ENCODE measurements at places on chromosomes 12 and 14.

DNA sequence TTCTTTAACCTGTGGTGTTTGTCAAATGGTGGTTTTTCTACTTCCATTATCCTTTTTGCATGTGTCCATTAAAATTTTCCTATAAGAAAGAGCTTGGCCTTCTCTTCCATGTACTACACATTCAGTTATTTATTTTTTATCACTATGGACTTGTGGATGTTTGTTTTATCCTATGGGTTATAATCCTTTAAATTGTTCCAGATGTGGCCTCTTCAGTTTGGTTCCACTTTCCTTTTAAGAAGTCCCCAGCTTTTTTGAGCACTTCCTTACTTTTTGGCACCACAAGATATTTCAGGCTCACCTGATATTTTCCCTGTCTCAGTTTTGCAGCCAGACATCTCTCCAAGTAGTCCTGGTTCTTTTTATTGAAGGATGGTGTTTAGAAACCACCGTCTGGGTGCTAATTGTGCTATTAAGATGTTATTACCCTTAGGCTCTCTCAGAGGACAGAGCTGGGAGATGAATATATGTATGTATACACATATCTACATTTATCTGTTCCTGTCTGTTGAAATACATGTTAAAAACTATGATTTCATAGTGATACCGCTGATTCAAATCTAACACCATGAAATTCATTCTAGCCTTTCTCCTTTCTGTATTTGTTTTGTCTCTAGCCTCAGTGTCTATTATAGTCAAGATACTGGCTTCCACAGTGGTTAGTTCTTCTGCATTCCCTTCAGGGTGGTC is 408.5 kb upstream of the RGS6 start:
- H3K36me3 ChIP-seq = no peaks in the 10 kb centered on the region
- H3K27me3 ChIP-seq = no peaks in the 10 kb centered on the region
- peaks cover 24% of the 10 kb centered on the region for H3K4me1 ChIP-seq
- DNase-seq = no peak

DNA sequence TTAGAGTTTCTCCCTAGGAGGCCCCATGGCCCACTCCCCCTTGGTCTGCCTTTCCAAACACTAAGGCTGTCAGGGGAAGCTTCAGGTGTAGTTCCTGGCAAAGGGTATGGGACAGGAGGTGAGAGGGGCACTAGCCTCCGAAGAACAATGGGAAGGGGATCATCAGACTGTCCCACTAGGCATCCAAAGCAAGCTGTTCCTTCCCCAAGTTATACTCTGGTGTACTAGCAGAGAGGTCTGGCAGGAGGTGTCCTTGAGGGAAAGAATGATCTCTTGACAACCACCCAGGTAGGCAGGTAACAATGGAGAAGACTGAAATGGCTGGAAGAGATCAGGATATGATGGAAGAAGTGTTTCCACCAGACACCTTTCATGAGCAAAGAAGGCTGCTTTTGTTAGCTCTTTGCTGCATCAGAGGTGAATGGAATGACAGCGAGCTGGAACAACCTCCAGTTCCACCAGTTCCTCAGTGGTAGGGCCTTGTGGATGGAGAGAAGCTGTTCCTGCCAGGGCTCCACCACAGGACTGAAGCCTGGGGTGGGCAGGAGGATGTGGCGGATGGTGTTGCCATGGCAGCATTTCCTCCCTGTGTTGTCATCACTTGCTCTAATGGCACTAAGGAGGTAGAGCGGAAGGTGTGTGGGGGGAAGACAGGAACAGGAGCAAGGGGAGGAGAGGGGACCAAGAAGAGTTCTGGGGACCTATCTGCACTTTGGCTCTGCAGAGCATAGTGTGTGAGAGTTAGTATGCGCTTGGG is 2.3 kb upstream of the AGAP2 start:
- no peaks in the 10 kb centered on the region for H3K36me3 ChIP-seq
- H3K4me3 ChIP-seq = no peak overlapping the region
- H3K27me3 ChIP-seq = peaks cover 66% of the 10 kb centered on the region
- H3K27ac ChIP-seq = no peak overlapping the region

DNA sequence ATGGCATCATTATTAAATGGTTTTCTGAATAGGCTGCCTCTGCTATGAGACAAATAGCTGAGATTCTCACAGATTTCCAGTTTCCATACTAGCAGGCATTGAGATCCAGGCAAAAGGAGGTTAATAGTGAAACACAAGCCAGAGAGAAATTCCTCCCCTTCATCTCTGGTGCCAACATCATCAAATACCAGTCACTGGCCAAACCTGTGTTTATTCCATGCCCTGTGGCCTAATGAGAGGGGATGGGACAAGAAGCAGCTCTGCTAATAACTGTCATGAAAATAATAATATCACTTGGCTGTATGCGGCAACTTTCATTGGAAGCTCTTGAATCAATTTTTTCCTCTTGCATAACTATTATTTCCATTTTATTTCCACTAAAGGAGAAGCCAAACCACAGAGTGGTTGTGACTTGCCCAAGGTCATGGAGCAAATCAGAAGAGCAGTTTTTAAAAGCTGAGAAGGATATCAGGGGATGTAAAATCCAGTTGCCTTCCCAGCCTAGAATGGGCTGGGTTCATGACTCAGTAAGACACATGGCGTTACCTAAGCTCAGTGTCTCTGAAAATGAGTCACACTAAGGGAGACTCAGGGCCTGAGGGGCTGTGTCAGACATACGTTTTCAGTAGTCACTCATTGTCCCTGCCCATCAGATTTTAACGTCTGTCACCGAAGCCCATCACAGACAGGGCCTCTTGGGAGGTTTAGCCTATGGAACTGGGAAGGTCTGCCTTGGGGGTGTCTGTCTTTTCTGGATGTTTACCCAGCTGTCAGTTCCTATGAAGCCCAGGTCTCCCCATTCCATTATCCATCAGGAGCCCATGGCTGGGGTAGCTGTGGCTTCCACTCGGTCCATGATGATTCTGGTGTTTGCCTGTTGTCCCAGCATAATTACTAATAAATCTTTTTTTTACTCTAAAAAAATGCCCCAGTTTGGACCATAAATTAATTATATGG is 208.8 kb upstream of the EEA1 start:
- no peak overlapping the region for H3K27ac ChIP-seq
- no peak overlapping the region for H3K4me3 ChIP-seq
- H3K27me3 ChIP-seq = no peaks in the 10 kb centered on the region

DNA sequence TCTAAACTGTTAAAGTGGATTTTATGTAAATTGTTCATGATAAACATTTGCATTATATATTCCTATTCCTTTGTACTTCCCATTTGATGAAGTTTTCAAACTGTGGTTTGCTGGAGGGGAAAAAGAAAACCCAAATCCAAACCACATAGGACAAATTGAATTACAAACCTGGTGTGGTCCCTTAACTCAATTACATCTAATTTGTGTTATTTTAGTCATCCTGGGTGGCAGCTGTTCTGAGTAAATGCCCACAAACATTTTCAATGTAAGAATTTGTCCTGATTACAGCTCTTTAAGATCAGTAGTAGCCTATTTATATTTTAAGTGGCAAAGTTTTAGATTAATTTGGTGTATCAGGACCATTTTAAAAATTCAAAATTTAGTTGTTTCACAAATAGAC is 153.9 kb downstream of the RAD51B start:
- no peaks in the 10 kb centered on the region for H3K27me3 ChIP-seq
- no peak for DNase-seq
- no peak overlapping the region for H3K4me3 ChIP-seq
- no peak overlapping the region for H3K27ac ChIP-seq
- peaks cover 70% of the 10 kb centered on the region for H3K4me1 ChIP-seq

GRCh38 chr12:127306604-127307215 is 960.3 kb upstream of the TMEM132C start:
- peaks cover 8% of the 10 kb centered on the region for H3K27me3 ChIP-seq
- H3K27ac ChIP-seq = no peak overlapping the region
- no peak overlapping the region for H3K4me3 ChIP-seq
- H3K4me1 ChIP-seq = no peaks in the 10 kb centered on the region
- H3K36me3 ChIP-seq = no peaks in the 10 kb centered on the region

- no peak overlapping the region for H3K27ac ChIP-seq
- DNase-seq = no peak
- peaks cover 15% of the 10 kb centered on the region for H3K27me3 ChIP-seq
Observed at GRCh38 chr14:94691660-94692034, 78.3 kb downstream of the GSC start.

- H3K27me3 ChIP-seq = no peaks in the 10 kb centered on the region
- no peak for DNase-seq
- H3K4me3 ChIP-seq = no peak overlapping the region
- H3K4me1 ChIP-seq = peaks cover 35% of the 10 kb centered on the region
- peaks cover 11% of the 10 kb centered on the region for H3K36me3 ChIP-seq
Observed at GRCh38 chr14:100371773-100372172, 48.6 kb downstream of the SLC25A47 start.

DNA sequence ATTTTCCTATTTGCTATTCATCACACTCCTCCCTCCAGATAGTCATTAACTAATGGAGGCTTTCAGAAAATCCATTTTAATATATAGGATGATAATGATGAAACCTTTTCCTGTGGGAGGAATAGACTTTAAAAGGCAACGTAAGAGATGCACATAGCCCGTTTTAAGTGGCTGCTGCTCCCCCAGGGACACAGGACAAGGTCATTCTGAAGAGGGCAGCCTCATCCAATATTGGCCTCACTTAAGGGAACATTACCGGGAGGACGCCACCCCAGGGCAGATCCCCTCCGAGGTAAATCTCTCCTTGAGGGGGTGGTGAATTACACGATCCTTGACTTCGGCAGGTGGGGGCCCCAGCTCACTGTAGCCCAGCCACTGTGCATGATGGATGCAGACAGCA is 131.9 kb downstream of the PIWIL1 start:
- H3K36me3 ChIP-seq = peaks cover 2% of the 10 kb centered on the region
- DNase-seq = no peak
- no peaks in the 10 kb centered on the region for H3K27me3 ChIP-seq
- H3K27ac ChIP-seq = no peak overlapping the region
- H3K4me1 ChIP-seq = no peaks in the 10 kb centered on the region
- no peak overlapping the region for H3K4me3 ChIP-seq

DNA sequence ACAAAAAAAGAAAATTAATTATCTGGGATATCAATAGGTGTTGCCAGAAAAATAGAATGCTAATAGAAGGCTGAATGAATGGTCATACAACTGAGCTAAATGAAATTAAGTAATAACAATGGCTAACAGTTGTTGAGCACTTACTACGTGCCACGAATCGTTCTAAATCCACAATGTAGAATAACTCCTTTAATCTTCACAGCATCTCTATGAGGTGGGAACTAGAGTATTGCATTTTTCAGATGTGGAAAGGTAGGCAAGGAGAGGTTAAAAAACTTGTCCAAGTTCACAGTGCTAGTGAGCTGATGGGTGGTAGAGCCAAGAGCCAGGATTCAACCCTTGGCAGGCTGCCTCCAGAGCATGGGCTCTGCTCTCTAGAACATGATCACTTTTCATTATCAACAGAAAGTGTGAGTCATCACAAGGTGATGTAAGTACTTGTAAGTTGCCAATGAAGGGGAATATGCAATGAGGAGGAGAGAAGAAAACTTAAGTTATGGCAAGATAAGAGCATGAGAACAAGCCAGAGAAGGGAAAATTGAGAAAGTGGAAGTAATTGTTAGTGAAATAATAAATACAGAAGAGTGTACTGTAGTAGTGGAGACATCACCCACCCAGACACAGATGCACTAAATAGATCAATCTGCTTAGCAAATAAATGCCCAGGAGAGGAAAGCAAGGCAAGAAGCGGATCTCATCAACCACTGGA is 122.1 kb downstream of the PRKD1 start:
- no peaks in the 10 kb centered on the region for H3K36me3 ChIP-seq
- H3K27me3 ChIP-seq = no peaks in the 10 kb centered on the region
- no peak for DNase-seq
- H3K4me1 ChIP-seq = no peaks in the 10 kb centered on the region

GRCh38 chr12:90917431-90917830 is 37.5 kb downstream of the CCER1 start:
- peaks cover 18% of the 10 kb centered on the region for H3K4me1 ChIP-seq
- H3K36me3 ChIP-seq = peaks cover 4% of the 10 kb centered on the region
- H3K27ac ChIP-seq = no peak overlapping the region
- DNase-seq = no peak
- H3K27me3 ChIP-seq = no peaks in the 10 kb centered on the region
- no peak overlapping the region for H3K4me3 ChIP-seq

DNA sequence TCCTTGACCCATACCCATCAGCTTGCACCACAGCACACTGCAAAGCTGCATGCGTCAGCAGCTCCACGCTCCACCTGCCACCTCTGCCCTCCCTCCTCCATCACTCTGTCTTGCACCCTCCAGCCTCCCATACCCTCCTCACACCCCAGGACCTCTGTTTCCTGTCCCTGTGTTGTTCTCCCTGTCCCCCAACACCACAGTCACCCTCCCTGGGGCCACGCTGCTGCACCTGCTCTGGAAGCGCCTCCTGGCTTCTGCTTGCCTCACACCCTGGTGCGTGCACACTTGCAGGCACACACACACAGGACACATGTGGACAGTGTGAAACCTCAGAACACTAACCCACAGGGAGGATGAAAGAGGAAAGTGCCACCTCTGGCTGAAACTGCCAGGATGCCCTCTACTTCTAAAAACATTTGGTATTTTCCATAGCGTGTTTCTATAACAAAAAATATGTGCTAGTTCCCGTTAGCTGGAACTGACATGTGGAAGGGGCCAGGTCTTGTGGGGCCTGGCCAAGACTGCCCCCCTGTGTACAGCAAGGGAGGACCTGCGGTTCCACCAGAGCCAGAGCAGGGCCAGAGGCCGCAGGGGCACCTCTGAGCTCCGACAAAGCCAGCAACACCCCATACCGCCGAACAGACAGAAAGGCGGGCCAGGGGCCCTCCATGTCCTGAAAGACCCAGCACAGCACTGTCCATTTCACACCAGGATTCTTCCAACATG is 10.0 kb downstream of the BRF1 start:
- no peak overlapping the region for H3K4me3 ChIP-seq
- no peaks in the 10 kb centered on the region for H3K27me3 ChIP-seq
- DNase-seq = no peak
- H3K36me3 ChIP-seq = no peaks in the 10 kb centered on the region
- H3K27ac ChIP-seq = no peak overlapping the region
- peaks cover 8% of the 10 kb centered on the region for H3K4me1 ChIP-seq

- H3K27ac ChIP-seq = no peak overlapping the region
- DNase-seq = no peak
- H3K4me3 ChIP-seq = no peak overlapping the region
- H3K36me3 ChIP-seq = no peaks in the 10 kb centered on the region
- H3K4me1 ChIP-seq = no peaks in the 10 kb centered on the region
- no peaks in the 10 kb centered on the region for H3K27me3 ChIP-seq
Observed at GRCh38 chr12:76123259-76124212, 39.1 kb upstream of the NAP1L1 start.

DNA sequence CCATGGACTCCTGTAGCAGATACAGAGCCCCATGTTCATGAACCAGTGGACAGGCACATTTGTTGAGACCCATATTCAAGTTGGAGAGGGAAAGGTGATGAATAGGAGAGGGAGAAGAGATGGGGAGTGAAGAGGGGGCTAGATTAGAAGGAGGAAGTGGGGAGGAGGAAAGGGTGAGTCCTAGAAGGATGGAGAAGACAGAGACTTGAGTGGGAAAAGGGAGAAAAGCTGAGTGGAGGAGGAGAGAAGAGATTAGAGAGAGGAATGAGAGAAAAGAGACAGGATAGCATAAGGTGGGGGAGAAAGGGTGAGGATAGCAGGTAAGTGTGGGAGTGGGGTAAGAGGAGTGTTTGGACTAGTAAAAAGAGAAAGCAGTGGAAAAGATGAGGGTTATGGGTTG is 4.9 kb upstream of the ASIC1 start:
- no peak for DNase-seq
- H3K36me3 ChIP-seq = no peaks in the 10 kb centered on the region
- H3K27ac ChIP-seq = no peak overlapping the region
- H3K27me3 ChIP-seq = peaks cover 40% of the 10 kb centered on the region
- H3K4me3 ChIP-seq = no peak overlapping the region
- peaks cover 39% of the 10 kb centered on the region for H3K4me1 ChIP-seq

- peaks cover 20% of the 10 kb centered on the region for H3K36me3 ChIP-seq
- H3K27ac ChIP-seq = no peak overlapping the region
- peaks cover 45% of the 10 kb centered on the region for H3K4me1 ChIP-seq
- no peak overlapping the region for H3K4me3 ChIP-seq
Observed at GRCh38 chr12:91178139-91178561, 4.5 kb downstream of the DCN start.

Measured in mesothelial cell of epicardium (in vitro differentiated cells).